ENCODE measurements at places on chromosomes 12 and 14. TPM values are rescaled to one million over a fixed set of nuclear protein-coding genes. Genes with fewer than 3 reads are reported as not detected.
A peak's percentile ranks its signal among the peaks of the same experiment; 100 is the strongest.

EML5 gene
- total RNA-seq, result 1.4 TPM

KRT72 gene
- not detected for total RNA-seq

CD163 gene
- total RNA-seq, result 14.9 TPM

GLIPR1L1 gene
- total RNA-seq, result not detected

ACSS3 gene
- total RNA-seq, result 4.1 TPM

KRT74 gene
- total RNA-seq, result not detected

KRT80 gene
- 0.14 TPM for total RNA-seq

TCTN2 gene
- 5.4 TPM for total RNA-seq

SMCO3 gene
- not detected for total RNA-seq

DNA sequence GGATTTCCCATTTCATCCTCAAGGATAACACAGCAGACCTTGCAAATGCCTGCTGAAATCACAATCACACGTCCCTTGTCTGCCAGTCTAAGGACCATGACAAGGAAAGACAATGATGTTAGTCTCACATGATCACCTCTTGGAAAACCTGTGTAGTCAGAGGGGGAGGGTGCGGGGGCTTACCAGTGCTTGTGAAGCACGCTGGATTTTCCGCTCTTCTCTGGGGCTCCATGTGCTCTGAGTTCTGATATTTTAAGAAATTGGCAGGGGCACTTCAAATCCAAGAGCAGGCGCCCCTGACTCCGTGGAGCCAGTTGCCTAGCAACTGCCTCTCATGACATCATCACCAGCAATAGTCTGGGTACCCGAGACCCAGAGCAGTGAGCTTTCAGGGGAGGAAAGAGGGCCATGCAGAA is 200.9 kb upstream of the C14orf180 start:
- DNase-seq, result no peak

DNA sequence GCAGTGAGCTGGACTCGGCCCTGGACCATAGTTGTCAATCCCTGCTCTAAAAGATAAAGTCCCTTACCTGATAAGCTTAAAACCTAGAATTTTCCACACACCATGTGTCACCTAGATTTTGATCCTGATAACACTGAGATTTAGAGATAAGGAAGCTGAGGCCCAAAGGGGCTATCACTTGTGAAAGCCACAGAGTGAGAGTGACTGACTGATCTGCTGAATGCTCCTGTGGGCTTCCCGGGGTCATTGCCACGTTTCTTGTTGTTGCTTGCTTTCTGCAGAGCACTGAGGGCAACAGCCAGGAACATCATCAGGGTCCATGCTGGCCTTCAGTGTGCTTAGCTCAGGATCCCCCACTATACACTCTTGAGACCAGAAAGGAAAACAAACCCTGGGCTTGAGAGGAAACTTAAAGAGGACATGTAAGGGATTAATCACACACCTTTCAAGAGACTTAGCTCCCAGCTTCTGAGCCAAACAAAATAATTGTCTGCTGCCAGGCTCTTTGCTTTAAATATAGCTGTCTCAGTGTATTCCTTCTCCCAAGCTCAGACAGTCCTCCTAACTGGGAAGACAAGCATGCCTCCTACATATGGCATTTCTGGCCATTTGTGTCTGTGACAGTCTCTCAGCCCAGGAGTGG is 82.6 kb upstream of the ARHGAP5 start:
- no peak for DNase-seq

GRCh38 chr12:44573723-44574122 is 302.4 kb downstream of the NELL2 start:
- DNase-seq, result no peak

DNA sequence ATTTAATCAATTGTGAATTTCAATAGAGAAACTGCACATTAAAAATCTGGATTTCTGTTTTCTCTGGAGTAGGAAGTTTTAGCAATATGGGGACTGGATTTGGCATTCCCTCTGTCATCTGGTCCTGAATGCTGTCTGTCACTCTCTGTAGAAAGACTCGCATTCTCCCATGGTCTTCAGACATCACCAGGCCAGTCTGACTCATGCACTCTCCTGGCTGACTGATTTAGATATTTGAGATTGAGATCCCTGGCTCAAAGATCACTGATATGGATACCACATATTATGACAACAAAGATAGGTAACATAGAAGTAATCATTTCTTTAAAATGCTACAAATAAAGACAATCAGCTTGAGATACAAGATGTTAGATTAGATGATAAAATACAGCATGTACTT is 524.5 kb downstream of the GALC start:
- no peak for DNase-seq

DNA sequence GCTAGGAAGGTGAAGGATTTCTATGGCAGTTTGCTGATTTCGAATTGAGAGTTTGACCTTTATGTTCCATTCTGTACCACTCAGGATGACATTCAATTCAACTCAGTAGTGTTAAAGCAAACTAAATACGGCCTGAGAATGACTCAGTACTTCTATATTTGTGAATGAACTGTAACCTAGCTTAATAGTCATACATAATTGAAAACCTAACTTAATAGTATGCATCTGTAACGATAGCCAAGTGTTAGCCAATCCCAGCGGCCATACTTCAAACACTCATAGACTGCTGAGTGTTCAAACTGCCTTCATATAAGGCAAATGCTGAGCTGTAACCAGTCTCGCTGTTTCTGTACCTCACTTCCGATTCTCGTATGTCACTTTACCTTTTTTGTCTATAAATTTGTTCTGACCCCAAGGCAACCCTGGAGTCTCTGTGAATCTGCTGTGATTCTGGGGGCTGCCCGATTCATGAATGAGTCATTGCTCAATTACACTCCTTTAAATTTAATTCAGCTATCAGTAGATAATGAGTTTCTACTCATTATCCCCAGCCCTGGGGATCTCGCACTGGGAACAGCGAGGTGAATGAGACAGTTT is 98.5 kb upstream of the SLC24A4 start:
- no peak for DNase-seq

- no peak for DNase-seq
Observed at GRCh38 chr12:116677202-116677661, 60.6 kb downstream of the SPRING1 start.

GRCh38 chr12:111434680-111435338 is 29.1 kb downstream of the SH2B3 start:
- DNase-seq, result peak; percentile 74

DNA sequence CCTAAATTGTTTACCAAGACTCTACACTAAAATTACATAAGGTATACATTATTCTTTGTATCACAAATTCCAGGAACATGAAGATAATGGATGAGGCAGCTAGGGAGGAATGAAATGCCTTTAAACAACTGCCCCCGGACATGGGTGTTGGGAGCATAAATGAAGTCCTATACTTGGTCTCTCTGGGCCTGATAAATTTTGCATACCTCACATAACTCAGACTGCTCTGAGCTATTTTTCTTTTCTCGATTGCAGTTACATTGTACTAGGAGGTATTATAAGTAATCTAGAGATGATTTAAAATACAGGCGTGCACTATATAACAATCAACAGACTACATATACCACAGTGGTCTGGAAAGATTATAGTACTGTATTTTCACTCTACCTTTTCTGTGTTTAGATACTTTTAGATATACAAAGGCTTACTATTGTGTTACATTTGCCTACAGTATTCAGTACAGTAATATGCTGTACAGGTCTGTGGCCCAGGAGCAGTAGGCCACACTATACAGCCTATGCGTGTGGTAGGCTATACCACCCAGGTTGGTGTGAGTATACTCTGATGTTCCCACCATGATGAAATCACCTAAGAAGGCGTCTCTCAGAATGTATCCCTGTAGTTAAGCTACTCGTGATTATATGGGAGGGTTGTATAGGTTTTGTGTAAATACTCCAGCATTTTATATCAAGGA is 14.3 kb downstream of the FNTB start:
- no peak for DNase-seq

DNA sequence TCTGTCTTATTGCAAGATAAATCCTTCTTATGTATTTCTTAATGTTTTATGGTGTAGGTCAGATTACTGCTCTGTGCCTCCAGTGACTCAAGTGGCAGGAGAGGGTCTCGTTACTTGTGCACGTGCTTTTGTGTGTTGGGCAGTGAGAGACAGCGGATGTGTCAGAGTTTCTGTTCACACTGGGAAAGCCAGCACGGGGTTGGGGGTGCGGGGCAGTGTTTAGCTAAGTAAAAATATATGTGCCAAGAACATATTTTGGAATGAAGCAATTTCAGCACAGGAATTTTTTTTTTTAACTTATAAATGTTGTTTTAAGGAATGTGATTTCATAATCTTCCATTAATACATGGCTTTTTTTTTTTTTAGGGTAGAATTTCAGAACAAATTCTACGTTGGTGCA is 4.5 kb upstream of the DNAH10 start:
- no peak for DNase-seq

- DNase-seq, result no peak
Observed at GRCh38 chr12:5535541-5535940, 103.6 kb downstream of the NTF3 start.

DNA sequence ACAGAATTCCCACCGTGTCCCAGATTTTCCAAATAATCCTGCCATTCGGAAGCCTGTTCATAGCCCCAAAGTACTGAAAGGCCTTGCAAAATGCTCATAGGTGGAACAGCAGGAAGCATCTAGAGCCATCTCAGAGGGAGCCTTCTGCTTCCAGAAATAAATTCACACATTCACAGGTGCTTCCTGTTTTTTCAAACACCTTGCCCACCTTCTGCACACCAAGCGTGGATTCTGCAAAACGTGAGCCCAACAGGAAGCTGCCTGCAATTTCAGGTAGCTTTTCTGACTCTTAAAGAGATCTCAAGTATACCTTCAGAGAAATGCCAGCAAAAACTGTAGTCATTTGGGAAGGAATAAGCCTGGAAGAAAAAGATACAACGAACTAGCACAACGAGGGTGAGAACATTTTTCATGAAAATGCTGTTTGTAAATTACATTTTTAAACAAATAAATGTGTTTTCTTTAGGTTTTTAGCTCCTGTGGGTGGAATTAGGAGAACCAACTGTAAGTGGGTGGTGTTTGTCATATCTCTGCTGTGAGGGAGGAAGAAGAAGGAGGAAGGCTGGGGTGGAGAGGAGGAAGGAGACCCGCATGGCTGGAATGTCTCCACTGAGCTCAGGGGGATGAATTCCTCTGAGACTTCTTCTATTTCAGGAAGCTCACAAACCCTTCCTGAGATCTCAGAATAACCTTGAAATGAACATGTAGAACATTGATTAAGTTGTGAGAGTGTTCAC is at the start of gene IFNG-AS1:
TSS of gene IFNG-AS1 (plus strand) at position 264 of the 737 bp plus-strand sequence.
- DNase-seq, result peak; percentile 26

- no peak for DNase-seq
Observed at GRCh38 chr12:3005736-3006135, 46.5 kb downstream of the TEAD4 start.

GRCh38 chr12:64480148-64480547 is 28.2 kb downstream of the TBK1 start:
- no peak for DNase-seq

DNA sequence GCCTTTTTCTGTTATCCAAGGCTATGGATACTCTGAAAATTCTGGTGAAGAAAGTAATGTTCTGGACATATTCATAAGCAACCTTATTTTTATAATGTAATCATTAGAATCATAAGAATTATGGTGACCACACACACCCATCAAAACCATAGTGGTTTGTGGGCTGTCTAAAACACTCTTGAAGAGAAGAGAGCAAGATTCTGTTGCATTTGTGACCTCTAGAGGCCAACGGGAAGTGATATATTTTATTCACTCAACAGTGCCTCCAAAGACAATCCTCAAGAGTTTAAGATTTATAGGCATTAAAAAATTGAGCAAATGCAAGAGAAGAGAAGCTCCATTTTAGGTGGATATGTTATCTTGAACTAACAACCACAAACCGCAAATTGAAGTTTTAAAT is 68.5 kb upstream of the LGR5 start:
- DNase-seq, result no peak

DNA sequence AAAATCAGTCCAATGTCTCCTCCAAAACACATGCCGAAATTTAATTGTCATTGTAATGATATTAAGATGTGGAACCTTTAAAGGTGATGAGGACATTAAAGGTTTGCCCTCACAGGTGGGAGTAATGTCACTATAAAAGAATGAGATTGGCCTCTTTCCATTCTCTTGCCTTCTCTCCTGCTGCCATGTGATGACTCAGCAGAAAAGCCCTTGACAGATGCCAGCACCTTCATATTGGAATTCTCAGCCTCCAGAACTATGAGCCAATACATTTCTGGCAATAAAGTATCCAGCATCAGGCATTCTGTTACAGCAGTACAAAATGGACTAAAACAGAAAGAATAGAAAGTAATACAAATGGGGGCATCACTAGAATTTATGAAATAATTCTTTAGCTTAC is 609.7 kb downstream of the SLC16A7 start:
- DNase-seq, result no peak

- no peak for DNase-seq
Observed at GRCh38 chr12:104591257-104591885, 134.6 kb downstream of the CHST11 start.

DNA sequence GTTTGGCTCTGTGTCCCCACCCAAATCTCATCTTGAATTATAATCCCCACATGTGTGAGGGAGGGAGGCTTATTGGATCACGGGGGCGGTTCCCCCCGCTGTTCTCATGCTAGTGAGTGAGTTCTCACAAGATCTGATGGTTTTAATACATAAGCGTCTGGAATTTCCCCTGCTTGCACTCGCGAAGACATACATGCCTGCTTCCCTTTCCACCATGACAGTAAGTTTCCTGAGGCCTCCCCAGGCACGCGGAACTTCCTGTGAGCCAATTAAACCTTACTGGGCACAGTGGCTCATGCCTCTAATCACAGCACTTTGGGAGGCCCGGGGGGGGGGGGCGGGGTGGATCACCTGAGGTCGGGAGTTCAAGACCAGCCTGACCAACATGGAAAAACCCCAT is 60.8 kb downstream of the R3HDM2 start:
- no peak for DNase-seq

DNA sequence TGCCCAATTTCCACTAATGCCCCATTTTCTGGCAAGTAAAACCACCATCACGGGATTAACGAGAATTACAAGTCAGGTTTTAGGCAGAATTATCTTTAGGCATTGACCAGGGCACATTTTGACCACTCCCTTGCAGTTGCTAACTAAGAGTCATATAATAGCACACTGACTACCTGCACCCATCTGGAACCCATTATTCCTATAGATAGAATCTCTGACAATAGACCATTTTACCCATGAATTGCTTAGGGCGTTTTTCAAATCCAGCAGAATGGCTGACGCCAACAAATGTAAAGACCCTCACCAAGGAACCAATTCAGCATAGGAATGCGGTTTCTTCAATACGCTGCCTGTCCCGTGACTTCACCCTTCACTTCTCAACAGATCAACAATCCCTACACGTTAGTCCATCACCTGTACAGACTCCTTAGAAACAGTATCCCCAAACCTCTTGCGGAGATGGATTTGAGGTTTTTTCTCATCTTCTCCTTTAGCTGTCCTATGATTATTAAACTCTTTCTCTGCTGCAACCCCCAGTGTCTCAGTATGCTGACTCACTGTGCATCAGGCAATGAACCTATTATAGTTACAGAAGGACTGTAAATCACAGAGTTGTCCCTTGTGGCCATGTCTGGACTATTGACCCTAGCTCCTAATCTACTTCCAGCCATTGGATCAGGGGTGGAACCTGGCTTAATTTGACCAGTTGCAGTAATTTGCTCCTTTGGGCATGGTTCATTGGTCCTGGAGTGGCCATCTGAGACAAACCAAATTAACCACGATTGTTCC is 177.3 kb upstream of the PLXNC1 start:
- DNase-seq, result no peak

All from transverse colon (tissue), 4 donors.